ENCODE measurements at places on chromosomes 12 and 14.

DNA sequence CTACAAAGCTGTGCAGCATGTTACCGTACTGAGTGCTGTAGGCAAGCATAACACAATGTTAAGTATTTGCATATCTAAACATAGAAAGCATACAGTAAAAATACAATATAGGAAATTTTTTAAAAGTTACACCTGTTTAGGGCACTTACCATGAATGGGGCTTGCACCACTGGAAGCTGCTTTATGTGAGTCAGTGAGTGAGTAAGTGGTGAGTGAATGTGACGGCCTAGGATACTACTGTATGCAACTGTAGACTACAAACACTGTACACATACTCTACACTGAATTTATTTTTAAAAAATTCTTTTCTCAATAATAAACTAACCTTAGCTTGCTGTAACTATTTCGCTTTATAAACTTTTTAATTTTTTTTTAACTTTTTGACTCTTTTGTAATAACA lies 82.1 kb upstream of the FSCB start:
- no peak for DNase-seq

- DNase-seq: no peak
Measured at GRCh38 chr12:87305481-87305880, 723.7 kb downstream of the C12orf50 start.

- no peak for DNase-seq
Measured at GRCh38 chr14:36517242-36518030, 2.6 kb downstream of the NKX2-1 start.

DNA sequence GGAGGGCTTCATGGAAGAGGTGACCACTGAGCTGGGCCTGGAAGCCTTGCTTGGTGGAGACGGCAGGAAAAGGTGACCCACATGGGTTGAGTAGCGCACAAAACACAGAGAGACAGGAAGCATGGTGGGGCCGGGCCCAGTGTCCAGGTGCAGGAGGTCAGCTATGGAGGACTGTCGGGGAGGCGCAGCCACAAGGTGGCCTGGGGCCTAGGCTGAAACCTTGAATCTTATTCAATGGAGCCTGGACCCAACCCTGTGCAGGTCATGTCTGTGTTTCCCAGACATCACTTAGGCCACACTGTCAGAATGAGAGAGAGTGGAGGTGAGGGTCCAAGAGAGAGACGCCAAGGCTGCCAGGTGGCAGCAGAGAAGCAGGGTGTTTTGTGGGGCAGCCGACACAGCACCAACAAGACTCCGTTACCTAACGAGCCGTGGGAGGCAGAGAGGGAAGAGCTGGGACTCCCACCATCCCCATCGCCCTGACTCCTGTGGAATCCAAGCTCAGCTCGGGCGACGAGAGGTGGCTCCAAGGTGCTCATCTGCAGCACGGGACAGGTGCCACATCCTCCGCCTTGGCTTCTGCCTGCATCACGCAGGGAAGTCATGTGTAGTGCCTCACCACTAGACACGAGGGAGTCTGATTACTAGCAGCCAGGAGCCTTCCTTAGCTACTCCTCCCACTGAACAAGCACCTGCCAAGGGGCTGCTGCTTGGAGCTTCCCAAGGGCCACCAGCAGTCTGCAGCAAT lies 38.7 kb downstream of the DEGS2 start:
- DNase-seq: no peak

GRCh38 chr12:87280893-87281292 lies 748.3 kb downstream of the C12orf50 start:
- DNase-seq: no peak

DNA sequence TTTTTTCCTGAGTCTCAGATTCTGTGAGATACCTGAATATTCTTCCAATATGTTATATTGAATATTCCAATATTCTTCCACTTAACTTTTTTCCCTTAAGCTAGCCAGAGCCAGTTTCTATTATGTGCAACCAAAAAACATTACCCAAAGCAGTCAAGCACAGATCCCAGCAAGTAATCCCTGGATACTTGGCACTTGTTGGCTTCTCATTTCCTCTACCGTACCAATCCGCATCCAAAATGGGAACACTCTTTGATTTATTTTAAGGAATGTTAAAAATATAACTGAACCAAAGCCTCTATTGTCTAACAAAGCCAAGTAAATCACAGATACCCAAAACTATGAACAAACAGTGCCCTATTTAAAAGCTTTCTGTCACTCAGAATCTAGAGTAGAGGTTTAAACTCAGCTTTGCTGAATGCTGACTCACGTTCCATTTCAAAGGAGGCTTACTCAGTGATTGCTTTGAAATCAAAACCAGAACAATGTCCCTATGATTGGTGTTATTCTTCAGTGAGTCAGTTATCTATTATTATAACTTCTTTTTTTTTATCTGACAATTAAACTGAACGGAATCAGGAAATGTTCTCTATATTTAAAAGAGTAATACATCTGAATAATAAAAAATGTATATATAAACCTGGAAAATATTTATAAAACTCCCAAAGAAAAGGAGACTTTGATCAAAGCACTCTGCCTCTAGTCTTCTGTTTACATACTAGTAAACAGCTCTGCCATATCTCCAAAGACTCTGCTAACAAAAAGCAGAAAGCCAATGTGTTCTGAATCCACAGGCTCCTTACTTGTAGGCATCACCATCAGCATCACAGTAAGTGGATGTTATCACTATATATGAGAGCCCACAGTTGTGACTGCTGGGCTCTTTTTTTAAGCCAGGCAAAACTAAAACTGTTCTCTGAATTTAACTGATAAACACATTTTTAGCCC lies 360.8 kb downstream of the CCDC91 start:
- no peak for DNase-seq

GRCh38 chr14:35383569-35384454 lies 20.7 kb downstream of the NFKBIA start:
- DNase-seq: no peak

DNA sequence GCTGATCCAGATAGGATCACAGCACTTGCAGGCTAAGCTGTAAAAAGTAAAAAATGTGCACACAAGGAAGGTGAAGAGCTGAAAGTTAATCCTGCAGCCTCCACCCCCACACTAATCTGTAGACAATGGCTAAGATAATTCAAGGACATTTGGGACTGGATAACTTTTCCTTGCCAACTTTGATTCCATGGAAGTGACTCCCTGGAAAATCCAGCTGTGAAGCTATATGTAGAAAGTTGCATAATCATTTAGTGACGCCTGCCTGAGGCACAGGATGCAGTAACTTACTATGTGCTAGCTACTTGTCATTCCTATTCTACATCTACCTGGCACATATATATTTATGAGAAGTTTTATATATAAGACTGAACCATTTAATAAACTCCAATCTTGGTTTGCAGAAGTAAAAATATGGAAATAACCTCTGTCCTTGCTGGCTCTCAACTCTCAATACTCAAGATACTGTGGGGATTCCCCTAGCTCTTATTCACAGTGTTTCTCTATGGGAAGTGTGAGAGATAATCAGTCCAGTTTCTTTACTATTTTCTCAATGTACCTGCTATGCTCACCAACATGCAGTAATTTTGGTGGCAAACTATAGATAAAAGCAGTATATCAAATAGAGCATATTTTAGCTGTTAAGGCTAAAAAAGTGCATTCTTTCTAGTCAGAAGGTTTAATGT lies 14.8 kb downstream of the LDHB start:
- no peak for DNase-seq

DNA sequence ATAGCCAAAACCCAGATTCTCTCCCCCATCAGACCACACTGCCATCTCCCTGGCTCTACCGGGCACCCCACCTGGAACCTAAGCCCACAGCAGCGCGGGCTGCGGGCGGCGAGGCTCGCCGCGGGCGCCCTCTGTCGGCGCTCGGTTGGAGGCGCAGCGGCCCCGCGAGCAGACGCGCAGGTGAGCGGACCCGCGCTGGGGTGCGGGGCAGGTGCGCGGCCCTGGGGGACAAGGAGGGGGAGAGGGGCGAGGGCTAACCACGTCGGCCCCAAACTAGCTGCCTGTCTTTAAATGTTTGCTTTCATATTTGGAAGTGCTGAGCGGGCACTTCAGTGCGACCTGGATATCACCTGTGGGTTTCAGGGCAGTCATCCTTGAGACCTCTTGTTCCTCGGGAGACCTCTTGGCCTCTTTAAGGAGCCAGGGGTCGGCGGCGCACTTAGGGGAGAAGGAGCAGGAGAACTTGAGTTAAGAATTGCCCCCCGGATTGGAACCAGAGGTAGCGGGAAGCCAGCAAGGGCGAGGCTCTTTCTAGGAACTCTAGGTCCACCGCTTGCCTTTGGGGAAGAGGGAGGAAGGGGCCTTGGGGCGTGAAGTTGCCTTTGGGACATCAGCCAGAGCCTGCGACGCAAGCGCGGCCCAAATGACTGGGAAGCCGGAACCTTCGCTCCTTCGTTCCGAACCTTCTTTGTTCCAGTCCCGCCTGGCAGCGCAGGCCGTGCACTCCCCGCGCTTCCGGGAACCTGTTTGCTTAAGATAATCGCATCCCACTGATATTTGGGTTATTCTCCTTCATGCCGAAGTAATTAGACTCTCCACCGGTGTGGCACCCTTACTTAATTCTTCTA lies 78.7 kb downstream of the NEDD1 start:
- peak; percentile 34 for DNase-seq

DNA sequence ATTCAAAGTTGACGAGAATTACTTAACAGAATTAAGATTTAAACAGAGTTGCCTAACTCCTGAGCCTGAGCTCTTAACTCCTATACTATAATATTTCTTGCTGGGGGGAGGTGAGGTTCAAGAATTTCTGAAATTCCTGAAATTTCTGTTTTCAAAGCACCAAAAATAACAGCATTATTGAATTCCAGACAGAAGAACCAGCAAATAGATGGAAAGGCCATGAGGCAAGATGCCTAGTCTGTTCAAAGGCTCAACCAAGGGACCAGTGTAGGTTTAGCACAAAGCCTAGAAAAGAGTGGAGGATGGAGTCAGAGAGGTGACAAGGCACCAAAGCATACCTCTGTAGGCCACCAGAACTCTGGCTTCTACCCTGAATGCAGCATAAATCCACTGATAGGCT lies 76.4 kb downstream of the PPP1R12A start:
- no peak for DNase-seq

- peak; percentile 35 for DNase-seq
Measured at GRCh38 chr12:77855548-77855947, 24.9 kb downstream of the NAV3 start.

DNA sequence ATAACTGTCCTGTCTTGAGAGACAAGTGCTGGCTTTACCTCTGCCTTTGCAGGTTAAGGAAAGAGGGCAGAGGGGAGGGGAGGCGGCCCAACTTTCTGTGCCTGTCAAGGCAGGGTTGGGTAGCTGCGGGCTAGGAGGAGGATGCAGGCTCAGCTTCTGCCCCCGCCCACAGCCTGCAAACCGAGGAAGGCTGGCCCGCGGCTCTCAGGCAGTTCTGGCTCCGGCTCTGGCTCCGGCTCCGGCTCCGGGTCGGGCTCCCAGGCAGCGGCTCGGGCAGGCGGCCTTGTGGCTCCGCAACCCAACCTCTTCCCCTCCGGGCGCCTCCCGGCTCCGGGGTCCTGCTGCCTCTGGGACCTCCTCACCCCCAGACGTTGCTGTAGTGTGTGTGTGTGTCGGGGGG lies 92.9 kb downstream of the TMEM30B start:
- peak; percentile 11 for DNase-seq

- DNase-seq: no peak
Measured at GRCh38 chr14:69473946-69474345, 10.6 kb upstream of the PLEKHD1 start.

DNA sequence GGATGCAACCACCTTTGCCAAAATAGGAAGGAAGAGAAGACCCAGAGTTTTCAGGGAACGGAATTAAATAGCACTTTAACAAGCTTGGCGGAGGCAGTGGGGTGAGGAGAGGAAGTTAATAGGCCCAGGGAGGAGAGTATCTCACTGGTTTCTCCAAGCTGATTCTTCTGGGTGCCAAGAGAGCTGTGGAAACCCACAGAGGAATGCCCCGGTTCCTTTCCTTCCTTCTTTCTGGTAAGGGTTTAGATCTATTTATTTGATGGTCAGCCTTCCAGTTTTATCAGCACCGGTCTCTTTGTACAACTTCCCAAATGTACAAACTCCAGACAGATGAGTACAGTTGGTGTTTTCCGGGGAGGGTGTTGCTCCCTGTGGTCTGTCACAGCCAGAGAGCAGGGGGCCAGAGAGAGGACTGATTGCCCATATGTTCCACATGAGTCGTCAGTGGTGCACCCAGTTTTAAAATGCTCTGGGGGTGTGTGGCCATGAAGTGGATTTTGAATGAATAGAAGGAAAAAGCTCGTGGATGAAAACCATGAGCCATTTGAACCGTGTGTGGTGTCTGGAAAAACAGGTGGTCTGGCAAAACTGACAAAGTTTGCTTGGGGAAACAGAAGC lies 26.6 kb downstream of the PRKCH start:
- no peak for DNase-seq

DNA sequence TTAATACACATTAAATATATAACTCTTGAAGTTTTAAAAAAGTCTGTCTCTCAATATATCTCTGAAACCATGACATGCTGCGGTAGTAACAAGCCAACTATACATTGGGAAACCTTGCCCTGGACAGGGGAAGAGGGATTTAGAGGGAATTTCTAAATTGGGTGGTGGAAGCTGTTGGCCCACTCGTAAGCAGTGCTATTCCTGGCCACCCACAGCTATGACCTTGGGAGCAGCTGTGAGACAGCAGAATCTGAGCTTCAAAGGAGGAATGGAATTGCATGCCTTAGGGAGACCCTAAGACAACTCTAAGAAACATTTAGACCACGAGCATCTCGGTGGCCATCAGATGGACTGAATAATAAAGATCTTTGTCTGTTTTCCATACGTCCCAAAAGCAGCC lies 15.8 kb upstream of the GCH1 start:
- DNase-seq: no peak

GRCh38 chr14:53934778-53935414 lies 21.7 kb downstream of the BMP4 start:
- no peak for DNase-seq

DNA sequence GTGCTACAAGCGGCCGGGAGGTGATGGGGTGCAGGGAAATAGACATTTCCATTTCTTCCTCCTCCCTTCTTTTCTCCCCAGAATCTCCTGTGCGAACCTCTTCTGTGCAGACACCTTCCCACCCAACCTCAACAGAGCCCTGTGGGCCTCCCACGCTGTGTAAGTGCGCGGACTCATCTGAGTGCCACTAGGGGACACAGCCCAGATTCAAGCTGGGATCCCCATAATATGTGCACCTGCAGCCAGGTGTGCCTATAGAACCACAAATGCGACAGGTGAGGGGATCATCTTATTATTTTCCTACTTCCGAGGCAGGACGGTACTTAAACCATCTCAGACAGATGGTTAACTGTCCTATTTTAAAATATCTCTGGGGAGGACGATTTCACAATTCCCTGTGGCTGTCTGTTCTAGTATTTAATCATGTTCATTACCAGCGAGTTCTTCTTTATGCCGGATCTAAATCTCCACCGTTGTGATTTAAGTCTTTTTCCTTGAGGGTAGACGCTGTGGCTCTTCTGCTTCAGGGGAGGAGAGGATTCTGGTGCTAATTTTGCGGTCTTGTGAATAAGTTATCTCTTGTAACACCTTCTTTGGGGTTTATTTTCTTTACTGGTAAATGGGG lies 17.2 kb upstream of the CACNA1C start:
- DNase-seq: no peak

- DNase-seq: peak; percentile 36
Measured at GRCh38 chr12:76031081-76031413, 529 bp downstream of the PHLDA1 start.

Measured in posterior cingulate gyrus (tissue), 11 donors.